ENCODE measurements at places on chromosomes 1 and 21. TPM values are rescaled to one million over a fixed set of nuclear protein-coding genes. Genes with fewer than 3 reads are reported as not detected.

The KRTAP10-9 gene
- not detected for polyA plus RNA-seq

GRCh38 chr1:27968692-27969091, 8.9 kb downstream of the XKR8 start:
- no peak overlapping the region for H3K27ac ChIP-seq
- H3K27me3 ChIP-seq: no peaks in the 10 kb centered on the region
- H3K4me1 ChIP-seq: no peaks in the 10 kb centered on the region
- peaks cover 7% of the 10 kb centered on the region for H3K36me3 ChIP-seq

DNA sequence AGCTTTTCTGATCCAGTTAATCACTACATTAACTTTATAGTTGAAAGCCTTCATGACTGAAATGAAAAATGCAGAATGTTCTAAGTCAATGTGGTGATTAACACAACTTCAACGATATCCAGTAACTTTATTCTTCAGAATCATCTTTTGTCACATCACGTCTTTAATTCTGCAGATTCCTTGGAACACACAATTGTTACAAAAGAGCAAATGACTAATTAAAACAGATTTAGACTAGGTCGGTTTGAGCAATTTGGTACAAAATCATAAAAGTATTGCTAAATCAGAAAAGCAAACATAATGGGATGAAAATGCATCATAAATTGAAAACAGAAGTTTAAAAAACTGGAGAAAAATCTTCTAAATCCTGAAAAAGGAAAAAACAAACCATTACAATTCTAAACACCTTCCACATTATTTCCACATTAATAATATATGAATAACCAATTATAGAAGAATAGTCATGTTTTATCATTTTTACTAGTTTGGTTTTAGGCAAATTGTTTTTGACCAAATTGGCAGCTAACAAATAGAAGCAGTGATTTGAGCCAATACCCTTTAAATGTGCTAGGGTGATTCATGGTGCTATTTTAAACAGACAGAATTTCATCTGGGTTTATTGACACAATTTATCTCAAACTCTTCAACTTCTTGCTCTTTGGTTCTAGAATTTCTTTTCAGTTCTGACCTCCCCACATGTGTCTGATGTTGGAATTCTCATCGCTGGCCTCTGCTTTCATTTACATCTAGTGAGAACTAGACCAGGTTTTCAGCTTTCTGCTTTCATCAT, 468.1 kb upstream of the PTBP2 start:
- H3K36me3 ChIP-seq: no peaks in the 10 kb centered on the region
- H3K27me3 ChIP-seq: no peaks in the 10 kb centered on the region
- no peaks in the 10 kb centered on the region for H3K4me1 ChIP-seq
- no peak overlapping the region for H3K4me3 ChIP-seq
- DNase-seq: no peak

- no peak overlapping the region for H3K27ac ChIP-seq
- no peak for DNase-seq
- no peak overlapping the region for H3K4me3 ChIP-seq
These were observed 20.2 kb upstream of the LRRC3 start for GRCh38 chr21:44434936-44435635.

The DTL gene
- polyA plus RNA-seq: 1.1 TPM
